ENCODE measurements at places on chromosomes 3 and 15. TPM values are rescaled to one million over a fixed set of nuclear protein-coding genes. Genes with fewer than 3 reads are reported as not detected.

C3orf52 gene
- 16.6 TPM for total RNA-seq

SLC28A2 gene
- total RNA-seq = not detected

CGNL1 gene
- total RNA-seq = 58.0 TPM

TMEM266 gene
- 2.8 TPM for total RNA-seq

ALDH1L1 gene
- total RNA-seq = 0.82 TPM

SLC51A gene
- 4.0 TPM for total RNA-seq

AADAC gene
- total RNA-seq = not detected

DPPA2 gene
- total RNA-seq = 9.3 TPM

ATP13A4 gene
- not detected for total RNA-seq

CKMT1A gene
- 27.3 TPM for total RNA-seq

- H3K36me3 ChIP-seq = peaks cover 7% of the 10 kb centered on the region
- H3K27me3 ChIP-seq = no peaks in the 10 kb centered on the region
- H3K4me1 ChIP-seq = peaks cover 15% of the 10 kb centered on the region
- DNase-seq = no peak
- no peak overlapping the region for H3K27ac ChIP-seq
Observed at GRCh38 chr15:68197661-68198437, 7.3 kb downstream of the CALML4 start.

DNA sequence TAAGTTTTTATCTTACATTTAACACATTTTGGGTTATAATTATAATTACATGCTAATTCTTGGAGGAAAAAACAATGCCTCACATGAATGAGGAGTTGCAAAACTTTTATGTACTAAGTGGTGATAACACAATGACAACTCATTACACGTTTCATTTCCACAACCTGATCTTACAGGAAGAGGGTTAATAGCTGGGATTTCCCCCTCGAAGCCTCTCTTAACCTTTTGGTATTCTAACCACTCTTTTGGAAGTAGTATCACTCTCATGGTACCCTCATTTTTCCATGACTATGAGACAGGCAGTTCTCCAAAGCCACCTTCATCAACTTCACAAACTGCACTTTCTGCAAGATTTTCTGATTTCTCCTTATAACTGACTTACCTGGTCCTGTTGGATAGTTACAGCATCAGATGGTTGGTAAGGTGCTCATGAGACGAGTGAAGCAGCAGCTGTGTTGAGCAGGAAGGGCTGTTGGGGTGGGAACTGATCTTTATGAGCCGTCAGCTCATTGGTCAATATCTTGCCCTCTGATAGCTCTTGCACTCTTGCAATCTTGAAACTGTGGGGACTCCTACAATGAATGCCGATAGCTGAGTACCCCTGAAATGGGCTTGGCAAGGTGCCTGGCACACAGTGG, 41.6 kb downstream of the ACAN start:
- no peak overlapping the region for H3K27ac ChIP-seq
- H3K27me3 ChIP-seq = no peaks in the 10 kb centered on the region
- H3K4me1 ChIP-seq = no peaks in the 10 kb centered on the region
- no peak for DNase-seq

DNA sequence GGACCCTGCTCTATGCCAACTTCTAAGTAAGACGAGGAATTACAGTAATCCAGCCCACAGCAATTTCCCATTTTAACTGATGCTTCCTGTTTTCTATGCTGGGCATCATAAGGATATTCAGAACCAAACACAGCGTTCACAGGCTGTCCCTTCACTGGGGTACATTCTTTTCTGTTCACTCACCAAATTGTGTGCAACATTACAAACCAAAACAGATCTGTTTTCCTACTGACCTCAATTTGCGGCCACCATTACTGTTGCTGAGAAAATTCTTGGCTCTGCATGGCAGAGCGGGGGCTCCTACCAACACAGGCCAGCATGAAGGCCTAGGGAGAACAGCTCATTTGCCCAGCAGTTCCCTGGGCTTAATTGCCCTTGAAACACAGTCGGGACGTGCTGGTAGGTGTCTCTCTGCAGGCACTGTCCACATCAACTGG, 76.5 kb downstream of the MYO1E start:
- DNase-seq = no peak
- no peaks in the 10 kb centered on the region for H3K27me3 ChIP-seq
- H3K36me3 ChIP-seq = no peaks in the 10 kb centered on the region

DNA sequence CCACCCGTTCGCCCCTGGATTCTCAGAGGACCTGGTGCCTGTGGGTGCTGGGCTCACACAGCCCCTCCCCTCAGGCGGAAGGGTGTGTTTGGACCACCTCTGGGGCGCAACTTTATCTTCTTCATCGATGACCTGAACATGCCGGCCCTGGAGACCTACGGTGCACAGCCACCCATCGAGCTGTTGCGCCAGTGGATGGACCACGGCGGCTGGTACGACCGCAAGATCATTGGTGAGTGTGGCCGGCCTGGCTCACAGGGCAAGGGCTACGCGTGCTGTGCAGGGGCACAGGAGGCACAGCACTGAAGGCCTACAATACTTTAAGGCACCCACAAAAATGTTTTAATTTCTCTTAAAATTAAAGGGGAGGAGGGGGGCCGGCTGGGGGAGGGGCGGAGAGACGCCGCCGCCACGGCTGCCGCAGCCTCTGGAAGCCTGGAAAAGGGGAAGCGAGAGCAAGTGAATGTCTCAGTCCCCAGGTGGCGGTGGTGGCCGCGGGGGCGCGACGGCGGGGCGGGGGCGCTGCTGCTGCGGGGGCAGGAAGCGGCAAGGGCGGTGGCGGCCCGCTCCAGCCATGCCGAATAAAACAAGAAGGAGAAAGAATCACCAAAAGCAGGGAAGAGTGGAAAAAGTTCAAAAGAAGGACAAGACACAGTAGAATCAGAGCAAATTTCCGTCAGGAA, 56.8 kb downstream of the DNAH1 start:
- H3K27ac ChIP-seq = no peak overlapping the region
- H3K4me3 ChIP-seq = peak overlapping the region; percentile 45
- no peaks in the 10 kb centered on the region for H3K36me3 ChIP-seq
- peak; percentile 70 for DNase-seq
- H3K27me3 ChIP-seq = peaks cover 9% of the 10 kb centered on the region
- H3K4me1 ChIP-seq = peaks cover 10% of the 10 kb centered on the region

- DNase-seq = no peak
- H3K36me3 ChIP-seq = no peaks in the 10 kb centered on the region
- H3K4me1 ChIP-seq = no peaks in the 10 kb centered on the region
- H3K27me3 ChIP-seq = no peaks in the 10 kb centered on the region
Observed at GRCh38 chr3:145678401-145678800, 482.6 kb downstream of the PLOD2 start.

GRCh38 chr3:34920806-34921205, 718.5 kb upstream of the ARPP21 start:
- no peaks in the 10 kb centered on the region for H3K27me3 ChIP-seq
- H3K27ac ChIP-seq = no peak overlapping the region
- H3K4me3 ChIP-seq = no peak overlapping the region
- DNase-seq = no peak
- H3K36me3 ChIP-seq = no peaks in the 10 kb centered on the region

- H3K4me1 ChIP-seq = 0 out of 2 replicates have a peak, but pooled peaks cover 15% of the 10 kb centered on the region
- H3K36me3 ChIP-seq = no peaks in the 10 kb centered on the region
- DNase-seq = no peak
- no peak overlapping the region for H3K27ac ChIP-seq
- no peaks in the 10 kb centered on the region for H3K27me3 ChIP-seq
- no peak overlapping the region for H3K4me3 ChIP-seq
Observed at GRCh38 chr3:153293265-153293664, 131.2 kb downstream of the RAP2B start.

DNA sequence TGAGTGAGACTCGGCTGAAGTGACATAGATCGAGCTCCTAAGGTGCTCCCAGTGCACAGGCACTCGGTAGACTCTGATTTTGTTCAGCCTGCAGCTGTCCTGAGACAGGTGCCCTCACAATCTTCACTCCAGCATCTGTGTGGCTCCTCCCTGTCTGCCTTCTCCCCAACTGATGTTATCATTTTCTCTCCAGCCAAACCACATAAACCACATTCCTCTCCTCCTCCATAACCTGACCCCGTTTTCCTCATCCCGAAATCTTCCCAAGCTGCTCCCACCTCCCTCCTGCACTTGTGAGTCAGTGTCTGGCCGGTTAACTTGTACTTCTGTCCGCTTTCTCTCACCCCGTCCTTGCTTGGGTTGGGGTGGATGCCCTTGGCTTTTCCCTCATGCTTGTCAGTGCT, 93.3 kb upstream of the HACD2 start:
- no peaks in the 10 kb centered on the region for H3K27me3 ChIP-seq
- H3K27ac ChIP-seq = no peak overlapping the region
- H3K4me1 ChIP-seq = no peaks in the 10 kb centered on the region
- H3K4me3 ChIP-seq = no peak overlapping the region
- no peaks in the 10 kb centered on the region for H3K36me3 ChIP-seq

GRCh38 chr3:168087539-168087938, 8.2 kb downstream of the GOLIM4 start:
- H3K27me3 ChIP-seq = no peaks in the 10 kb centered on the region
- H3K4me1 ChIP-seq = peaks cover 32% of the 10 kb centered on the region
- H3K36me3 ChIP-seq = no peaks in the 10 kb centered on the region
- no peak overlapping the region for H3K4me3 ChIP-seq
- no peak for DNase-seq
- H3K27ac ChIP-seq = no peak overlapping the region

DNA sequence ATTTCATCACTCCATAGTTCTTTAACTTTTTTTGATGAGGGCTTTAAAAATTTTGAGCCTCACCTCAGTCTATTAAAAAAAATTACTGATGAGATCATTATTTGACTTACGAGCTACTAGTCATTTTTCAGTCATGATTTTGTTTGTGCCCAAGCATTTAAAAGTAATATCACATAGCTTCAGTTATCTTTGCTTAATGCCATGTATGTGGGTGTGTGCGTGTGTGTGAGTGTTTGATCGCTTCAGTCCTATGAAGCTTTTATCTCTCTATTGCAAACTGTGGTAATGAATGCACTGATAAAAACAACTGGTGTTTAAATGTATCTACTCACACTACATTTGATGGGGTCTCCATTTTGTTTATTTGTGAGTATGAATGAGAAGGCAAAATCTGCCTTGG, 49.8 kb downstream of the RSRC1 start:
- no peaks in the 10 kb centered on the region for H3K27me3 ChIP-seq
- H3K27ac ChIP-seq = no peak overlapping the region
- H3K36me3 ChIP-seq = no peaks in the 10 kb centered on the region
- no peak overlapping the region for H3K4me3 ChIP-seq
- no peaks in the 10 kb centered on the region for H3K4me1 ChIP-seq

DNA sequence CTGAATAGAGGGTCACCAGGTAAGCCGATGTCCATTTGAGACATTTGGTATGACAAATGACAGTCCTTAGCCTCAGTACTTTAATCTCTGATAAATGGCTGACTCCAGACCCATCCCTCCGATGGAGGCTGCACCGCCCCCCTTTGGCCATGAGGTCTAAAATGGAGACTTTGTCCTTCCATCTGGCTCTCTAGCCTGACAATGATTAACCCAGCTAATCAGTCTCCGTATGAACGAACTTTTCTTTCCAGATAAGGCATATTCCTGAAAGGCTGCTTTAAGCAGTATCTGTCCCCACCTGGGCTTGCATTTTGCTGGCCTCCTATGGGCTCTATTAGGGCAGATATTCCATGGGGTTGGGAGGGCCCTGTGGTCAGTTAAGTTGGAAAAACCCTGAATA, 10.8 kb upstream of the MYZAP start:
- no peak overlapping the region for H3K4me3 ChIP-seq
- no peaks in the 10 kb centered on the region for H3K36me3 ChIP-seq
- H3K4me1 ChIP-seq = no peaks in the 10 kb centered on the region
- H3K27me3 ChIP-seq = no peaks in the 10 kb centered on the region
- no peak overlapping the region for H3K27ac ChIP-seq

DNA sequence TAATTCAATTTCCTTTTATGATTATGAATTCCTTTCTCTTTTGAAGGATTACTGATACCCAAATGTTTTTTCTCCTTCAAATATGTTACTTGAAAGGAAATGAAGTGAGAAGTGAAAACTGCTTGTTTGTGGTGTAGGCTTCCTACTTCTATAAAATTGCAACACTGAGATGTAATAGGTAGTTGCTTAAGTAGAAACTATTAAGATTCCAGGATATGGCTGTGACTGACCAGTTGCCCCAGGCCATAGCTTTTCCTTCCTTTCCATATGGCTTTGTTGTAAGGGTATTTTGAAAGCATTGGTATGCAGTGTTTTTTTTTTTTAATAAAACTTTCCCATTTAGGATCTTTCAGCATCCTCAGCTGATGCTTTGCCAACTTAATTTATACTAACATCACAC, 28.5 kb downstream of the DNAJC13 start:
- 0 out of 2 replicates have a peak, but pooled peaks cover 4% of the 10 kb centered on the region for H3K36me3 ChIP-seq
- H3K4me3 ChIP-seq = no peak overlapping the region
- DNase-seq = peak; percentile 12
- H3K4me1 ChIP-seq = peaks cover 3% of the 10 kb centered on the region
- H3K27ac ChIP-seq = no peak overlapping the region
- no peaks in the 10 kb centered on the region for H3K27me3 ChIP-seq

- no peak overlapping the region for H3K4me3 ChIP-seq
- no peaks in the 10 kb centered on the region for H3K4me1 ChIP-seq
- H3K27me3 ChIP-seq = no peaks in the 10 kb centered on the region
- H3K27ac ChIP-seq = no peak overlapping the region
- DNase-seq = no peak
Observed at GRCh38 chr15:93210995-93211394, 122.0 kb upstream of the RGMA start.

DNA sequence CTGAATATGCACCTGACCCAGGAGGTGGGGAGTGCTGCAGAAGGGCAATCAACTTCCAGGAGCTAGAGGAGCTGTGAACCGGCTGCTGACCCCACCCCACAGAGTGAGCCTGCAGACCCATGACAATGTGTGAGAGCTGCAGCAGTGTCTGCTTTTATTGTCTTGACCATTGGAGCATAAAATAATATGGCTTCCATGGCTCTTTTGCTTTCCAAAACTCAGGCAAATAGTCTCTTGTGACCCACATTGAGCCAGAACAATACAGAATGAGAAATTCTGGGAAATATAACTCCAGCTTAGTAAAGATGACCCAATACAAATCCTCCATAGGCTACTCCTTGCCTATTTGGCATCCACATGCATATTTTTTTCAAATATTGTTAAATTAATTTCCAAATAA, 309.6 kb downstream of the PYDC2 start:
- no peaks in the 10 kb centered on the region for H3K4me1 ChIP-seq
- no peaks in the 10 kb centered on the region for H3K27me3 ChIP-seq
- H3K36me3 ChIP-seq = no peaks in the 10 kb centered on the region
- no peak overlapping the region for H3K27ac ChIP-seq
- no peak for DNase-seq

DNA sequence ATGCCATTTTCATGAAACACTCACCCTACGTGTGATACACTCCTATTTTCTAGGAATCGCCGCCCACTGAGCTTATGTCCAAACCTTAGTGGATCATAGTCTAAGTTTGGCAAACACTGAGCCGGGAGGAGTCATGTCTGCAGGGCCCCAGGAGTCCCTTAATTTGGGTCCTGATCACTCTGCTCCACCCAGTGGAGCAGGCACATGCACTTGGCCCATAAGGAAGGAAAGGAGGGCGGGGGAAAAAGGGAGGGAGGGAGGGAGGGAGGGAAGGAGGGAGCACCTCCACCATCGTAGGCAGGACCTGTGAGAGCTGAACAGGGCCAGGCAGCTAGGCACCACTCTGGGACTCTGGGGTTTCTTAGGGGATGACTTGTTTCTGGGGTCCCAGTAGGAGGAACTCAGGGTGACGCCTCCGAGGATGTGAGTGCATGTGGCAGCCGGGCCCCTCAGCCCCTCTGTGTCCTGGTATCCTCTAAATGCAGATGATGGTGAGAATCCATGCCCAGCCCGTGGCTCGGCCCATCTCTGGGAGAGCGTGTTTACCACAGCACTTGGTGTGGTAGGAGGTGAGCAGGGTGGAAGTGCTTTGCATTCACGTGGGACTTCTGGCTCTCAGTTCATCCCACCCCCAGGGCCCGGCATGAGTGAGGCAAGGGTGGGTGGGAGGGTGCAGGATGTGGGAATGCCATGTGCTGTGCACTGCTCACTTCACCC, 109.4 kb downstream of the KLF13 start:
- no peaks in the 10 kb centered on the region for H3K36me3 ChIP-seq
- H3K4me3 ChIP-seq = no peak overlapping the region
- peaks cover 13% of the 10 kb centered on the region for H3K27me3 ChIP-seq
- no peak for DNase-seq
- no peak overlapping the region for H3K27ac ChIP-seq

Data from GM23338 (cell line).